ENCODE measurements at places on chromosomes 12 and 14. TPM values are rescaled to one million over a fixed set of nuclear protein-coding genes. Genes with fewer than 3 reads are reported as not detected.

The LMBR1L gene
- total RNA-seq: 75.6 TPM

GRCh38 chr12:104656921-104657320 is 200.2 kb downstream of the CHST11 start:
- DNase-seq: no peak

DNA sequence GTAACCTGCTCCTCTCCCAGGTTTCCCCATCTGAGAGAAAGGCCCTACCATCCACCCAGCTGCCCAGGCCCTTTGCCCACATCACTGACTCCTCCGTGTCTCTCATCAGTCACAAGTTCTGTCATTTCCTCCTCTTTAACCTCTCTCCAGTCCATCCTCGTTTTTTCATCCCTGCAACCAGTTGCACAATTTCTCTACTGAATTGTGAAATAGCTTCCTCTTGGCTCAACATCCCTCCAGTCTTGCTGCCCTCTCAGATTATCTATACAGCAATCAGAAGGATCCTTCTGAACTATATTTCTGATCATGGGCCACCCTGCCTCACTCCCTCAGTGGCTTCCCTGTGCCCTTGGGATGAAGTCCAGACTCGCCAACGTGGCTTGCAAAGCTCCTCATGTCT is 6.8 kb downstream of the FAM161B start:
- DNase-seq: no peak

The SPSB2 gene
- total RNA-seq: 29.4 TPM

The KIF26A gene
- total RNA-seq: 61.0 TPM

- no peak for DNase-seq
Measured at GRCh38 chr12:108649126-108649525, 15.4 kb upstream of the SELPLG start.

DNA sequence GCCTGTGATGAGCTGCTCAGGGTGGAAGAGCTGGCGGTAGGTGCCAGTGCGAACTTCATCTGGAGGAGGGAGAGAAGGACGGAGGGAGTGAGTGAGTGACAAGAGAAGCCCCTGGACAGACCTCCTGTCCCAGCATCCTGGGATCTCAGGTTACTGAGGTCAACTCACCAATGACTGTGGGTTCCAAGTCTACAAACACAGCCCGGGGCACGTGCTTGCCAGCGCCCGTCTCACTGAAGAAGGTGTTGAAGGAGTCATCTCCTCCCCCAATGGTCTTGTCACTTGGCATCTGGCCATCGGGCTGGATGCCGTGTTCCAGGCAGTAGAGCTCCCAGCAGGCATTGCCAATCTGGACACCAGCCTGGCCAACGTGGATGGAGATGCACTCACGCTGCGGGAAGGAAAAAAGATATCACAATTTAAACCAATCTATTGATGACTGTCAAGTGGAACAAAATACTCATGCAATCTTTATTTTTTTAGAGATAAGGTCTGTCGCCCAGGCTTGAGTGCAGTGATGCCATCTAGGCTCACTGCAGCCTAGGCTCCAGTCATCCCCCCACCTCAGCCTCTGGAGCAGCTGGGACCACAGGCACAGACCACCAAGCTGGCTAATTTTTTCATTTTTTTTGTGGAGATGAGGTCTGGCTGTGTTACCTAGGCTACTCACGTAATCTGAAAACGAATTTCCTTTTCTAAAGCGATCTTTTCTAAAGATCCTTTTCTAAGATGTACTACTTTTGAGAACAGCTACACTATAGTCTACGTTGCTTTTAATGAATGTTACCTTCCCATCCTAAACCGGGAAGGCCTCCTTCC is 1.7 kb downstream of the TUBA1B start:
- DNase-seq: no peak

GRCh38 chr12:111557271-111558106 is 41.6 kb downstream of the ATXN2 start:
- DNase-seq: no peak

GRCh38 chr14:91899806-91900205 is 32.5 kb upstream of the TC2N start:
- no peak for DNase-seq

DNA sequence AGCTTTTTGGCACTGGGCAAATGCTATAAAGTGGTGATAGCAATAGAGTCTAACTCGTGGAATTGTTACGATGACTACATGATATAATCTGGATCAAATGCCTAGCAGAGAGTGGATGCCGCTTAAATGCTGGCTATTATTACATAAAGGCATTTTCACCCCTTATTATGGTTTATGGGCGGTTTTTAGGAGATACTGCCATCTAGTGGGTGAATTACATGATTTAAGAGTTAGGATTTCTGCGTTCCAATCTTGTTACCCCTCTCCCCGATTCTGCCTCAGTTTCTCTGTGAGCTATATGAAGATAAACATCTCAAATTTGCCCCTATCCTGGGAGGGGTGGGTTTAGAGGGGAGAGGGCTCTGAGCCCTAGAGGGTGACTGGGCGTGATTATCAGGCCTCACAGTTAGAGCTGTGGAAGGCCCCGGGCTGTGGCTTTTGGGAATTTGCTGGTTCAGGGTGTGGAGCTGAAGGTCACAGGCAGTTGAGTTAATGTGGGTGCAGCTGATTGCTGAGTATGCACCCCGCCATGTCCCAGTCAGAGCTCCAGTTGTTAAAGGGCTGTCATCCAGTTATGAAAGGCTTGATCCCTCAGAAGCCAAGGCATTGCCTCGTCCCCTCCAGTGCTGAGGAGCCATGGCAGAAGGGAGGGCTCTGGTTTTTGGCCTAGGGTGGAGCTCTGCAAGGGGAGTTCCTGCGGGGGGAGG is 14.4 kb downstream of the CLSTN3 start:
- DNase-seq: peak; percentile 74

- no peak for DNase-seq
Measured at GRCh38 chr14:23168246-23168645, 15.2 kb downstream of the SLC7A8 start.

Data from H7 (cell line).